ENCODE measurements at places on chromosomes 13 and 19.

DNA sequence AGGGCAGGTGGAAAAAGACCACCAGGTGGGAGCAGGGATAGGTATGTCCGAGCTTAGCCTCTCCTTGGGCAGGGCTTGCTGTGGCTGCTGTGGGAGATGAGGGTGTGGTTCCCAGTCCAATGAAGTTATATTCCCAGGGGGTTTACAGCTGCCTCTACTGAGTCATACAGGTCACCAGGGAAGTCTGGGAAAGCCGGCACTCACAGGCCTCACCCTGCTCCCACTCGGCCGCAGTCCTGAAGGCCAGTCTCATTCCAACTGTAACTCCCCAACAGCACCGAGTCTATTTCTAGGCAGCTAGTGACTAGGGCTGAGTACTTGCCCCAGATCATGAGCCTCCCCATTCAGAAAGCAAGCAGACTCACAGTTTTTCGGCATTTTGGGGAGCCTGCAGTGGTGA lies 77.1 kb downstream of the FNDC3A start:
- no peak for DNase-seq

GRCh38 chr19:43625918-43626579 lies 6.6 kb upstream of the ZNF428 start:
- no peak for DNase-seq

- no peak for DNase-seq
Measured at GRCh38 chr13:26722321-26722720, 38.3 kb downstream of the GPR12 start.

DNA sequence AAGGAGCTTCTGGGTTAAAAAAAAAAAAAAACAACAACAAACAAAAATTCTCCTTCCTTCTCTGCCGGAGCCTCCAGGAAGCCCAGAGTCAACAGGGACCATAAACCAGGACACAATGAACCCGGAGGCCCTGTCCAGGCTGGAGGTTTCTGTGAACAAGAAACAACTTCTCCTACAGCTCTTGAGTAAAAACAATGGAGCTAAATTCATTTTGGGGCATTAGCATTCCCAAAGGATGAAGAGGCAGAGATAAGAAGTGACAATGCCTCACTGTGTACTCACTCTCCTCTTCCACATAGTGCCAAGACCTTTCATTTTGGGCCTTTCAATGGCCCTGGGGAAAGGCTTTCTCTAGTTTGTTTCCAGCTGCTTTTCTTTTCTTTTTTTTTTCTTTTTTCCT lies 9.0 kb downstream of the RHPN2 start:
- no peak for DNase-seq
